ENCODE measurements at places on chromosomes 6 and 20. TPM values are rescaled to one million over a fixed set of nuclear protein-coding genes. Genes with fewer than 3 reads are reported as not detected.
A peak's percentile ranks its signal among the peaks of the same experiment; 100 is the strongest.

HLA-DQA1 gene
- total RNA-seq = not detected

OR2J3 gene
- not detected for total RNA-seq

LY6G5C gene
- total RNA-seq = 1.6 TPM

BTNL2 gene
- not detected for total RNA-seq

- no peak for DNase-seq
These were observed 11.0 kb upstream of the ASCC3 start for GRCh38 chr6:100892116-100892515.

- DNase-seq = no peak
These were observed 414.1 kb downstream of the CDH26 start for GRCh38 chr20:60372275-60372674.

- peak; percentile 38 for DNase-seq
These were observed 187.3 kb upstream of the FOXA2 start for GRCh38 chr20:22771706-22772105.

GRCh38 chr20:49320460-49320859 lies 42.6 kb upstream of the ZNFX1 start:
- DNase-seq = peak; percentile 67

LIME1 gene
- total RNA-seq = 4.5 TPM

RFX6 gene
- total RNA-seq = not detected

KCNB1 gene
- 0.10 TPM for total RNA-seq

TFAP2A gene
- 10.6 TPM for total RNA-seq

DNA sequence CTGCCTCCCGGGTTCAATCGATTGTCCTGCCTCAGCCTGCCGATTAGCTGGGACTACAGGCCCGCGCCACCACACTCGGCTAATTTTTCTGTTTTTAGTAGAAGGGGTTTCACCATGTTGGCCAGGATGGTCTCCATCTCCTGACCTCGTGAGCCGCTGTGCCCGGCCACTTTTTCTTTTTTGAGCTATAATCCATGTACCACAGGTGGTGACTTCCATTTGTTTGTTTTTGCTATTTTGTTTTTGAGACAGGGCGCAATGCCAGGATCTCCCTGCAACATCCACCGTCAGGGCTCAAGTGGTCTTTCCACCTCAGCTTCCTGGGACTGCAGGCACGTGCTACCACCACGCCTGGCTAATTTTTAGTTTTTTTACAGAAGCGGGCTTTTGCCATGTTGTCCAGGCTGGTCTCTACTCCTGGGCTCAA lies 8.5 kb downstream of the HSPA1B start:
- no peak for DNase-seq

CRYBG1 gene
- not detected for total RNA-seq

DNA sequence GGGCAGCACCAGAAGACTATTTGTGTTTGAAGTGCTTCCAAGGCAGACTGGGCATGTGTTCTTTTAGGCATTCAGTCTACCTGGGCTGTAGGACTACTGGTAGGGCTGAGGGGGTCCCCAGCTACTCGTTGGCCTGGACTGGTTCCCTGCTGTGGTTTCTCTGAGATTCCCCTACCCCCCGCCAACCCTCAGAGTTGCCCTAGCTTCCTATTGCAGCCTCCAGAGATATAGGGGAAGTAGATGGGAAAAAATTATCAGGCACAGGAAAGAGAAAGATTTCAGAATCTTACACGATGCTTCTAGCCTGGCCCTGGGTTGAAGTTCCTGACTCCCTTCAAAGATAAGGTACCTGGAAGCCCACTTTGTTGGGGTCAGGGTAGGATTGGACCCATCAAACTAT lies 22.5 kb downstream of the BRPF3 start:
- DNase-seq = no peak

- peak; percentile 56 for DNase-seq
These were observed 23.4 kb upstream of the SLCO4A1 start for GRCh38 chr20:62618611-62619529.

- no peak for DNase-seq
These were observed 95.9 kb downstream of the CDKAL1 start for GRCh38 chr6:20630136-20630535.

KCNQ5 gene
- total RNA-seq = not detected

- DNase-seq = no peak
These were observed 9.4 kb downstream of the OR12D1 start for GRCh38 chr6:29424168-29424567.
